NT2/D1 (cell line): ENCODE measurements at places on chromosomes 7 and 10.

DNA sequence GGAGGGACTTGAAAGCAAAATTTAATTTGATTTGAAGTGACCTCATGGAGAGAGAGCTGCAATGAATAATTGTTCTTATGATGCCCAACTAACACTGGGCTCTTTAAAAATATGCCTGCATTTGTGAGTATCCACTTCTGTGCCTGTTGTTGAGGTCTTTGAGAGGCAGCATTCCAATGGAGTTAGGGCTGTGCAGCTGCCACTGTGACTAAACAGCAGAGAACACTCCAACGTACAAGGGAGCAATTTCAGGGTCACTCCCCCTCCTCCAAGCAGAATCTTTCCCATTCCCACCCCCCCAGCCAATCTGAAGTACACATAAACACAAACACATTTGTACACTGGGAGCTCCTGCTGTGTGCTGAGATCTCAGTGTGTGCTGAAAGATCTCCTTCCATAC, 28.0 kb upstream of the GSAP start:
- DNase-seq = no peak

- no peak for DNase-seq
Measured at GRCh38 chr7:5528071-5528814, 104.6 kb upstream of the TNRC18 start.

- DNase-seq = peak; percentile 6
Measured at GRCh38 chr10:112471878-112472487, 25.0 kb downstream of the VTI1A start.

- DNase-seq = peak; percentile 85
Measured at GRCh38 chr7:27602766-27603165, 59.9 kb downstream of the HIBADH start.

- DNase-seq = no peak
Measured at GRCh38 chr7:1710936-1711335, 40.9 kb downstream of the ELFN1 start.

DNA sequence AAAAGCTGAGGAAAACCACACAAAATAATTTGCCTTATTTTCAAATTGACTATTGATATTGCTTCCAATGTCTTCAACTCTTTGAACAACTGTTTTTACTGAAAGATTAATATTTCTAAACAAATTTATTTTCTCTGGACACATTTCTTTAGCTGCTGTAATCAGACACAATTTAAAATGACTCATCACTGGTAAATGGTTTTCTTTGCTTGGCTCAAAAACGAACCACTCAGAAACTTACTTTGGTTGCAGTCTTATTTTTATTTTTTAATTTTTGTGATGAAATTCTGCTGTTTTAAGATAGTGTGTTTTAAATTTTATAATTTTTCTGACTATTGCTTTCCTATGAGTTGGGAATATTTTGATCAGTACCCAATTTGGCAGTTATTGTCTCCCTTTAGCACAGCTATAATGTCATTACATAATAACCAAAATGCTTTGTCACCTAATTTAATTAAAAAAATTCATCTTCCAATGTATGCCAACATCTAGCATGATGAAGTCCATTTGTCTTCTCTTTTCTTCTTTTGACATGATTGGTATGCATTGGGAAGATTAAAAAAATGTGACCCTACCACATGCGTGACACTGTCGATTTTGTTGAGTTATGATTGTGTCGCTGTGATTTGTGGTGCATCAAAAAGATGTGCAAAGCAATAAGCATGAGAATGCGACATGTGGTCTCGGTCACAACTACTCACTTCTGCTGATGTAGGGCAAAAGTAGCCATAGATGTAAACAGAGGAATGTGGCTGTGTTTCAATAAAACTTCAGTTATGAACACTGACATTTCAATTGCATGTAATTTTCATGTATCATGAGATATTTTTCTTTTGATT, 222.3 kb downstream of the SUGCT start:
- DNase-seq = no peak

DNA sequence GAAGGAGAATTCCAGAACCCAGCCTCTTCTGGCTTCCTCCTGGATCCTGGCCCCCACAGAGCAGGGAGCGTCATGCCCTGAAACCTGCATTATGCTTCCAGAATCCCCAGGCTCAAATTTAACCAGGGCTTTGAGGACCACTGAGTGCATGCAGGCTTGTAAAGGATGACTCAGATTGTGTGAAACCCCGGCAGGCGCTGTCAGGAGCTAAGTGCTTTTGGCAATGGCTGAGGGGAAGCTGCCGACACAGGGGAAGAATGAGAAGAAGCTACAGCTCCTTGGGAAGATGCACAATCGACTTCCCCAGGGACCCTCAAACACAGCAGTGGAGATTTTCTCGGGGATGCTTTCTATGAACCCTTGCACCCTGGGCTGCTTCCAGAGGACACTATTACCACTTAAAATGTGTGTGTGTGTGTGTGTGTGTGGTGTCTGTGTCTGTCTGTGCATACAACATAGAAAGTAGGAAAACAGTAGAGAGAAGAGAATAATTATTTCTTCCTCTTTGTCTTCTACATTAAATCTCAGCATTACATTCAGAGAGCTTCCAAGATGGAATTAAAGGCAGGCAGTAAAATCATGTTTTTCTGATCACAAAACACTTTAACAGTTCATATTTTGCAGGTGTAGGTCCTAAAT, 183.5 kb upstream of the INHBA start:
- peak; percentile 49 for DNase-seq

GRCh38 chr10:104092749-104093148, 7.1 kb upstream of the COL17A1 start:
- no peak for DNase-seq

GRCh38 chr7:133044722-133045473, 37.0 kb downstream of the CHCHD3 start:
- DNase-seq = peak; percentile 80

DNA sequence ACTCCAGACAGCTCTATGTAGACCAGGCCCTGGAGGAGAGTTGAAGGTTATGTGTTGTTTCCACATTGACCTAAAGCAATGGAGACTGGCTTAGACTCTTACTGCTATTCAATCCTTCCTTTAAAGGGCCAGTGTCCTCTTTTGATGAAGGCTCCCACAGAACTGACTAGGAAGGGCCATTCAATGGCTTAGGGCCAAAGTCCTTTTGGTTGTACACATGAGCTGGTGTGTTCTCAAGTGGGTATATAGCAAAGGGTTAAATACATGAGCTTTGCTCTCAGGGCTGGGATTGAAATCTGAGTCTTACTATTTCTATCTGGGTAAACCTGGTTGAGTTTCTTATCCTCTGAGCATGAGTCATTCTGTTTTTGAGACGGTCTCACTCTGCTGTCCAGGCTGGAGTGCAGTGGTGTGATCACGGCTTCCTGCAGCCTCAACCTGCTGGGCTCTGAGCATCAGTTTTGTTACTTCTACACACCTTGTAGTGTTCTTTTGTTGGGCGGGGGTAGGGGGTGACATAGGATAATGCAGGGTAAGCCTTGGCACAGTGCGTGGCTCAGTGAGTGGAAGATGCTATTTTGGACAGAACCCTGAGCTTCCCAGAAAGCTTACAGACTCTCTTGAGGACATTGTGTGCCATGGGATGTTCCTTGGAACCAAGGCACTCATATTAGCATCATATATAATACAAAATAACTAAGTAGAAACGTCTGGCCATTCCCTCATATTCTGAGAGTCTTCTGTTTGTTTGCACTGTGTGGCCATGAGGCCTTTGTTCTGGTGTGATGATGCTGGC, 90.1 kb downstream of the ABCC2 start:
- no peak for DNase-seq

DNA sequence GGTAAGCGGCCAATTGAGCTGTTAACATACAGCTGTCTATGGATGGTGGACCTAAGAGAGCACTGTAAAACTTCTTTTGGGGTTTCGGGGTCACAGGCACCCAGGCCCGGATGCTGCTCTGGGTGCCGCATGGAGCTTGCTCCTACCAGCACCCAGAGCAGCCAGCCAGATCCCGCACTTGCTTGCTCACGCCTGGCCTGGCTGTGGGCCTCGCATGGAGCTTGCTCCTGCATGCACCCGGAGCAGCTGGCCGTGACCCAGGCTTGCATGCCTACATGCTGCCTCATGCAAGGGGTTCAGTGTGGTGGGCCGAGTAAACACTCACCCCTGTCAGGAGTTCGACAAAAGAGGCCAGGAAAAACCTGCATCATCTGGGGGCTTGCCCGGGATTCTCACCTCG, 896.9 kb downstream of the SORCS1 start:
- DNase-seq = no peak

GRCh38 chr7:1986366-1987083, 246.2 kb downstream of the MAD1L1 start:
- no peak for DNase-seq

DNA sequence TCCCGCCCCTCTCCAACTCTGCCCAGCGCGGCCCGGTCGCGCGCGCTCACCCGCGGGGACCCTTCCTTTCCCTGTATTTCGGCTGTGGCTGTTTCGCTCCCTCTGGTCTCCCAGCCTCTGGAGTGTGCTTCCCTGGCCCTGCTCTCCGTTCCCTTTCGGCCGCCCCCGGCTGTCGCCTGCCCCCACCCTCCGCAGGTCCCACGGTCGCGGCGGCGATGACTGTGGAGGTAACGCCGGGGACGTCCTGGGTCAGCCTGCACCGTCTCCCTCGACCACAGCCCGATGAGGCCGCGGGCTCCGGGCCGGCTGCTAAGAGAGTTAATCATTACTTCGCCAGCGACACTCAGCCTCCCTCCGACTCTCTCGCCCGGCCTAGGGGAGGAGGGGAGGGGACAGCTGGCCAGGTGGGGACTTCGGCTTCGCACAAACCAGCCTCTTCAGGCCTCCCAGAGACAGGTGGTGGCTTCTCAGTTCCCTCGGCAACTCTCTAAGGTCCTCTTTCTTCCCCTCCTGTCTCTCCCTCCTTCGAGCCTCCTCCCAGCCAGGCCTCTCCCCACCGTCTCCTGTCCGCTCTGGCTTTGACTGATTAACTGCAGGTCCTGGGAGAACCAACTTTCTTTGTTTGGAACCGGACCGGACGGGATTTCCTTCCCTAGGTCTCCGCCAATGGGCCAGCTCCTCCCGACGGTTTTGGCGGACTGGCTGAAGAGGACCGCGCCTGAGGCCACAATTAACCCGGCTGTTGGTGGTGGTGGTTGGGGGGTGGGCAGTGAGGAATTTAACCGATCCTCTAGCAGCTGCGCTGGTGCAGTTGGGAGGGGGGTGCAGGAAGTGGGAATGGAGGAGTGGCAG, 5.6 kb upstream of the PAX2 start:
- DNase-seq = no peak

DNA sequence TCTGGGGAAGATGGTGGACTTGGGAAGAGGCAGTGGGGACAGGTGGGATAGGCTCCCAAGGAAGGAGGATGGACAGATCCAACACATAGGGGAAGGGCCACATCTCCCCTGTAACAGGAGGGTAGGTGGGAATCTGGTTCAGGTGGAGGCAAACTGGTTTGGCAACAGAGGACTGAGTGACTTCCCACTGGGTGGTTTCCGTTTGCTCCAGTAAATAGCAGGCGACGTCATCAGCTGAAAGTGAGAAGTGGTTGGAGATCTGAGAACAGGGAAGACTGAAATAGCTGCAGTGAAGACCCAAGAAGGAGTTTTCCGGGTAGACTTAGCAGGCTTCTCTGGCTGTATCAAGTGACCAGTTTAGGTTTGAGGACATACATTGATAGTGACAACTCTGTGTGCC, 504.4 kb downstream of the GALNT17 start:
- DNase-seq = no peak

DNA sequence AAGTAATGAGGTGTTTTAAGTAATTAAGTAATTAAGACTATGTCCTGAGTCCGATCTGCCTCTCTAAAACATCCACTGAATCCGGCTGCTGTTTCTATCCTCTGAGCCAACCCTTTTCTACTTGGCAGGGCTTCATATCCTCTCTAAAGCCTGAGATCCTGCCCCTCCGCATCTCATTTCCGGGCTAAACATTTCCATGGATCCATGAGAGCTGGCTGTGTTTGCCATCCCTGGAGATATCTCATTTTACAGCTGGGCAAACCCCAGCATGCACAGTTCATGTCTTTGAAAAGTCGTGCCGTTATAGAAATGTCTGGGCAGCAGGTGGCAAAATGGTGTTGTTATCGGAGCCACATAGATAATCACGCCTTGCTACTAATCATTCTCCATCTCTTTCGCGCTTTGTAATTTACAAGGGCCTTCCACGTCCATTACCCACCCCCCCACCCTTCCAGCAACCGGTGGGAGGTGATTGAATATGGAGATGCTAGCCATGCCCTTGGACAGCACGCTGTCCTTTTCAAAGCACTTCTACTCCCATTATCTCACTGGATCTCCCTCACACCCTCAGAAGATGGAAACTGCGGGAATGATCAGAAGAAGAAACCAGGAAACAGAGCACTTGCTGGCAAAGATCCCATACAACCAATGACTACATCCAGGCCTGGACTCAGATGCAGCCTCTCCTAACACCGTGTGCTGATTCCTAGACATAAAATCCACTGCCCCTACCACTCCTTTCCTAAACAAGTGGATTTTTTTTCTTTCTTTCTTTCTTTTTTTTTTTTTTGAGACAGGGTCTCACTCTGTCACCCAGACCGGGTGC, 1189.2 kb downstream of the TYW1 start:
- DNase-seq = no peak

- DNase-seq = no peak
Measured at GRCh38 chr10:60425392-60426110, 35.9 kb upstream of the ANK3 start.

DNA sequence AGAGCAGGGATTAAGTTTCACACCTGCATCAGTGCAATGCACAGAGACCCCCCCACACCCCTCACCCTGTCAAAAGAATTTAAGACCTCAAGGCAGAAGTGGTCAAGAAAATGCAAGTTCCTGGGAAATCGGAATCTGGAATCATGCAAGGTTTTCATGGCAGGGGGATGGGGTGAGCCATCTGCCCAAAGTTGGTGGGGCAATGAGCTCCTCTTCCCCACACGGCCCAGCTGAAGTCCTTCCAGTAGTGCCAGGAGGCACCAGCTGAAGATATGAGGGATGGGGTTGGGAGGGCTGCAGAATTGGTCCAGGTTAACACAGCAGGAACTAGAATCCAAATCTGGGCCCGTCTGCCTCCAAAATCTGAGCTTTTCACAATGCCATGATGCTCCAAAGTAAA, 25.0 kb upstream of the TMEM273 start:
- no peak for DNase-seq

- no peak for DNase-seq
Measured at GRCh38 chr7:57424515-57425238, 25.3 kb upstream of the ZNF716 start.

GRCh38 chr10:132588301-132589013, 50.9 kb downstream of the INPP5A start:
- DNase-seq = no peak

GRCh38 chr10:43396061-43396927, 12.7 kb downstream of the HNRNPF start:
- DNase-seq = no peak

GRCh38 chr7:151817315-151817690, 59.6 kb downstream of the PRKAG2 start:
- DNase-seq = no peak

DNA sequence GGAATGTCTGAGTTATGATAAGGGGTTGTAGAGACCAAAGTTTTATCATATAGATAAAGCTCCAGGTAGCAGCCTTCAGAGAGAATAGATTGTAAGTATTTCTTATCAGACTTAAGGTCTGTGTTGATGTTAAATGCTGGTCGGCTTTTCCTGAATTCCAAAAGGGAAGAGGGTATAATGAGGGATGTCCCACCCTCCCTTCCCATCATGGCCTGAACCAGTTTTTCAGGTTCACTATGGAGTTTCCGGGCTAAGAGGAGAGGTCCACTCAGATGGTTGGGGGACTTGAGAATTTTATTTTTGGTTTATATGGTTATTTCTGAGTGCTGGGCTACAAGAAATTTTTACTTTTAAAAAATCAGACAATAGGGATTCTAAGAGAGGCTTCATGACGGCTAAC, 45.2 kb downstream of the HERPUD2 start:
- DNase-seq = no peak
